ENCODE measurements at places on chromosomes 13 and 19.

DNA sequence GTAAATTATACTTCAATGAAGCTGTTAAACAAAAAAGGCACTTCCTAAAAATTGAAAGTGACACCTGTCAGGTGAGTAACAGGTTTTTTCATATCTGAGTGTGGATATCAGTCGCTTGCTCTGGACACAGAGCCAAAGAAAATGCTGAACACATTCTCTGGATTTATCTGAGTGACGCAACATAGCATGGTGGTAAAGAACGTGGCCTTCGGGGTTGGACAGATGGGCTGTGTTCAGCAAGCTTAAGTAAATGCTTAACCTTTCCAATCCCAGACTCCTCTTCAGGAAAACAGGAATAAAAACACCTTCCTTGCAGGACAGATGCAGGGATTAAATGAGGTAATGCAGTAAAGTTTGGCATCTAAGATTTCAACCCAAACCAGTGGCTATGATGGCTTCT, 132.0 kb downstream of the FOXO1 start:
- DNase-seq, result no peak

- no peak for DNase-seq
Measured at GRCh38 chr19:30806311-30806710, 434.1 kb downstream of the ZNF536 start.

DNA sequence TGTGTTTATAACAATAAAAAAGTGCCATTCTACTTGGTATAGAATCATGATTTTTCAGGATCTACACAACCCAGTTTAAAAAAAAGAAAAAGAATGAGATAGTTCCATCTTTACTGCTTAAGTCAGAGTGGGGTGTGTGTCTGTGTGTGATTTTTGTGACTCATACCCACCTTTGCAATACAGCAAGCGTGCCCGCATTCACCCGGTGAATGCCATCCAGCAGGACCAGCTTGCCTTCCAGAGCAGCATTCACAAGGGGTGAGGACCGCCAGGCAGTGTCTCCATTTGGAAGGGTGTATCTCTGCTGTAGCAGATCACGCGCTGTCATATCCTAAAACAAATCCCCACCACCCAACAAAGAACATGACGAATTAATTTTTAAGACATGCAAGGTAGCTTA, 127.7 kb downstream of the VWA8 start:
- DNase-seq, result no peak

DNA sequence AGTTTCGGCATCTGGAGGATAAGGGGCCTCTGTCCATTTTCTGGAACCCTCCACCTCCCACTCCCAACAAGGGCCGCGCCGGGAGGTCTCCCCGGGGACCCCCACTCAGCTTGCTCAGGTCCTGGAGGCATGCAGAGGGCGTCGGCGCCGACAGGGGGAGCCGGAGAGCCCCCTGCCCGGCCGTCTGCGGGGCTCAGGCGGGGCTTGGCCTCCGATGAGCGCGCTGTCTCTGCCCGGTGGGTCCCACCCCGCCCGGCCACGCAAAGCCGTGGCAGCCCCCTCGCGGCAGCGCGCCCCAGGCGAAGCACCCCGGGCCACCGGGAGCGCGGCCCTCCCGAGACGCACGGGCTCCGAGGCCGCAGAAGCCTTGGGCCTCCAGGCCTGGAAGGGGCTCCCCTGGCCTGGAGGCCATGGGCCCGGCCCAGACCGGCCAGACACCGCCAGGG, 149.7 kb upstream of the ZNF536 start:
- DNase-seq, result no peak

DNA sequence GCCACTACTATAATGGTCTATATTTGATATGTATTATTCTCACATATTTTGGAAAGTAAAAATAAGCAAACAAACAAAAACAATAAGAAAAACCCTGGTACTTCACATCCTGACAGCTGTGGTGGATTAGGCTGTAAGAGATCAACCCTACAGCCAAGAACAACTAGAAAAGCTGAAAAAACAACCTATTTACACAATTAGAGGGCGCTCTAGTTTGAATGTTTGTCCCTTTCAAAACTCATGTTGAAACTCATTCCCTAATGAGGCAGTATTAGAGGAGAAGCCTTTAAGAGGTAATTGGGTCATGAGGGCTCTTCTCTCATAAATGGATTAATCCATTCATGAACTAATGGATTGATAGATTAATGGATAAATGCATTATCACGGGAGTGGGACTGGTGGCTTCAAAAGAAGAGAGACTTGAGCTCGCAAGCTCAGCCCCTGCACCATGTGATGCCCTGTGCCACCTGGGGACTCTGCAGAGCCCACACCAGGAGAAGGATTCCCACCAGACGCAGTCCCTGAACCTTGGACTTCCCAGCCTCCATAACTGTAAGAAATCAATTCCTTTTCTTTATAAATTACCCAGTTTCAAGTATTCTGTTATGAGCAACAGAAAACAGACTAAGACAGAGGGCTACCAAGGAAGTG, 733.9 kb upstream of the ARGLU1 start:
- DNase-seq, result no peak

GRCh38 chr13:26749285-26749684, 11.3 kb downstream of the GPR12 start:
- DNase-seq, result no peak

DNA sequence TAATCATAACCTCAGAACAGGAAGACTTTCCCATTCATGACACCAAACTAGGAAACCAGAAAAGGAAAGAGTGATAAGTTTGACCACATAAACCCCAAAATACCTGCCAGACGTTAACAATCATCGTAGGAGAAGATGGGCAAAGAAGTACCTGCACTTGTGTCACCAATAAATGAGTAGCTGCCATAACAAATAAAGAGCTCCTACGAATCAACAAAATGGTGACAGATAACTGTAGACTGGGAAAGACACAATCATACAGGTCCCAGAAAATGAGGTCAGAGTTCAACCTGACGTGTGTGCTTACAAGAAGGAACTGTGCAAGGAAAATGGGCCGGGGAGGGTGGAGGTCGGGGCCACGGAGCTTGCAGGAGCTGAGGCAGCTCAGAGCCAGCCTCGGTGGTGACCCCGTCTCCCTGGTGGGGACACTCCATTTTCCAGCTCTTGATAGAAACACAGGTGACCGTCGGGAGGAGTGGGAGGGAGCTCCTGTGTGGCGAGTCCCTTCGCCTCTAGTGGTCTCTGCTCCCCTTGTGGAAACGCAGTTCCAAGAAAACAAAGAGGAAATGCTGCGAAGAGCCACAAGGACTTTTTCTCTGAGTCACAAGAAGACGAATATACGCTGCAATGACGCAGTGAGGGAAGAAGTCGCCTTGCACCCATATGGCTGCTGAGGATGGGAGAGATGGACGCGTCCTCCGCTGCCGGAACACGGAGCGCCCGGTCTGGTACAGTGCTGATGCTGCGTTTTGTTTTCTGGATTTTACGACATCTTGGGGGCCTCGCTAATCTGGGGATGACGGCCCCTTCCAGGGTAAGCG, 9.5 kb downstream of the PIP5K1C start:
- DNase-seq, result no peak

DNA sequence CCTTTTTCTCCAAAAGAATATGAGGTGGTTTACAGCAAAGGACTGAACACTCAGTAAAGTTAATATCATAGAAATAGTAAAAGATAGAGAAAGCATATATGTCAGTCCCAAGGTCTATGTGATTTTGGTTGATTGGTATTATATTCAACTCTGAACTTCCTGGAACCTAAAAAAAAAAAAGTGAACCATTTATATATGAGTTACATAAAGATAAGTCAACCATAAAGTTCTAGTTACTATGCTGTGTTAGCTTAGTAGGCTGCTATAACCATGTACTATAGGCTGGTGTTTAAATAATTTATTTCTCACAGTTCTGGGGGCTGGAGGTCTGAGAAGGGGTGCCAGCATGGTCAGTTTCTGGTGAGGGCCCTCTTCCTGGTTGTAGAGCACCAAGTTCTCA, 475.6 kb downstream of the KLF12 start:
- DNase-seq, result no peak

DNA sequence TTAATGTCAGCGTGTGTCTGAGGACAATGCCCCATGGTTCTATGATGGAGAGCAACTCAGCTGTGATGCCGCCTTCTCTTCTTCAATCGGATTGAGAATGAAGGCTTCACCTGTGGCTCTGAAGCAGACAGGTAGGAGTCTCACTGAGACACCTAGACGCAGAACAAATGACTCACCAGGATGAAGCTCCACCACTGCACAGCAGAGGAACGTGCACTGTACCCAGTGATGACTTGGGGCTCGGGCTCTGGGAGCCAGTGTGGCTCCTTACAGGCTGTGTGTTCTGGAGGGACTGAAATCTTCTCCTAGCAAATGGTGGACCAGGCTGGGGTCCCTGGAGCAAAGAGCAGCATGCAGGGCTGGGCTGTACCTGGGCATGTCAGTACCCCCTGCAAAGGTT, 44.0 kb downstream of the CCDC70 start:
- no peak for DNase-seq

DNA sequence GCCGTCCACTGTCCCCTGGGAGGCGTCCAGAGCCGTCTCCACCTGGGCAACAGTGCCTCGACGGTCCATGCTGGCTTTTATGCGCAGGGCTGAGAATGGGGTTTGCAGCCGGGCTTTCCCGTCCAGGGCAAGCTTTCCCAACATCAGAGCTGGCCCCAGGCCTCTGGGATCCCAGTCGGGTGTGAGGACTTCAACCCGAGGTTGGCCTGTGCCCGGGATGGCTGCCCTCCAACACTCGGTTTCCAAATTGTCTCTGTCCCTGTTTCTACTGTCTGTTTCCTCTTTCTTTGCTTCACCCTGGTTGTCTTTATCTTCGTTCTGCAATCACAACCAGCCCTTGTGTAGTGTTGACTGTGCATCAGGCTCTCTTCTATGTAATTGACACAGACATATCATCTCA, at the start of gene IFNL4:
TSS of gene IFNL4 (minus strand) at position 51 of the 400 bp plus-strand sequence.
- DNase-seq, result no peak

- DNase-seq, result peak; percentile 71
Measured at GRCh38 chr19:44356383-44357111, at the start of gene ZNF112. ZNF112 (minus strand) TSS chr19:44356680; CDS start chr19:44340539, 16,141 bp downstream.

DNA sequence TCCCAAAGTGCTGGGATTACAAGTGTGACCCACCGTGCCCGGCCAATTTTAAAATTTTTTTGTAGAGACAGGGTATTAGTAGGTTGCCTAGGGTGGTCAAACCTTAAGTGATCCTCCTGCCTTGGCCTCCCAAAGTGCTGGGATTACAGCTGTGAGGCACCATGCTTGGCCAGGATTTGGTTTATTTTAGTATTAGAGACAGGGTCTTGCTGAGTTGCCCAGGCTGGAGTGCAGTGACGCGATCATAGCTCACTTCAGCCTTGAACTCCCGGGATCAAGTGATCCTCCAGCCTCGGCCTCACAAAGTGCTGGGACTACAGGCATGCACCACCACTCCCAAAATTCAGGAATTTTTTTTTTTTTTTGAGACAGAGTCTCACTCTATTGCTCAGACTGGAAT, 5.4 kb upstream of the ZNF414 start:
- no peak for DNase-seq

DNA sequence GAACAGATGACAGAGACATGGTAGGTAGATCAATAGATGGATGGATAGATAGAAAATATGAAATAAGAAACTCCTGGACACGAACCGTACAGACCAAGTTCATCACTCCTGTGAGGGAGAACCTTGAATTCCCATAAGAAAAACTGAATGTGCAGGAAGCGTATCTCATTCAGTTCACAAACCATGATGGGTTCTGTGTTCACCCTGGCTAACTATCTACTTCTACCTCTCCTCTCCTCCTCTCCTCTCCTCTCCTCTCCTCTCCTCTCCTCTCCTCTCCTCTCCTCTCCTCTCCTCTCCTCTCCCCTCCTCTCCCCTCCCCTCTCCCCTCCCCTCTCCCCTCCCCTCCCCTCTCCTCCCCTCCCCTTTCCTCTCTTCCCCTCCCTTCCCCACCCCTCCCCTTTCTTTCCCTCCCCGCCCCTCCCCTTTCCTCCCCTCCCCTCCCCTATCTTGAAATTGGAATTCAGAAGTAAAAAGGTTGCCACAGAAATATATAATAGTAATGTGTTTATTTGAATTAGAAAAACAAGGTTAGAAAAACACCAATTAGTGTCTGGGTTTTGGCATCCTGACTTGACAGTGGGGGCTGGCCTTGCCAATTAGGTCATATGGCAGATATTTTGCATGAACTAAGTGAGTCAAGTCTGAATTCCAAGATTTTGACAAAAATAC, 75.9 kb downstream of the ANKRD10 start:
- DNase-seq, result no peak

GRCh38 chr13:23758798-23759527, 130.2 kb downstream of the MIPEP start:
- no peak for DNase-seq

DNA sequence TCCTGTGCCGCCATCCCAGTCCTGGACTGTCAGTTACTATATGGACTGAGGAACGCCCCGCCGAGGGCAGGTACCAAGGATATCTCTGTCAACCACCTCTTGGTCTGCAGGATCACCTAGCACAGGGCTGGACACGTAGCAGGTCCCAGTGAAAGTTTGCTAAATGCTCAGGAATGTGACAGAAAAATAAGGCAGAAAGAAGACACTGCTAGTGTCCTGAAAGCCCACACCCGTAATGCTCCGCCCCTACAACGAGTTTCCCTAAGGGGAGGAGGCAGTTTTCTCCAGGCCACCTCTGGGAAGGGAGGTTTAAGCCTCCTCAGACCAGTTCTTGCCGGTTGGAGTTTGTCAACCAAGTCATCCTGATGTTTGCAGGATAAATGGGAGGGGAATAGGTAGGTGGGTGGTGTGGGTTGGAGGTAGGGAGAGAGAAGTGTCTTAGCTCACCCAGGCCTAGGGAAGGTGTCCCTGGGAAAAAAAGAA, 1.7 kb upstream of the SERTAD3 start:
- no peak for DNase-seq

- no peak for DNase-seq
Measured at GRCh38 chr13:99442273-99442895, 58.9 kb upstream of the TM9SF2 start.

DNA sequence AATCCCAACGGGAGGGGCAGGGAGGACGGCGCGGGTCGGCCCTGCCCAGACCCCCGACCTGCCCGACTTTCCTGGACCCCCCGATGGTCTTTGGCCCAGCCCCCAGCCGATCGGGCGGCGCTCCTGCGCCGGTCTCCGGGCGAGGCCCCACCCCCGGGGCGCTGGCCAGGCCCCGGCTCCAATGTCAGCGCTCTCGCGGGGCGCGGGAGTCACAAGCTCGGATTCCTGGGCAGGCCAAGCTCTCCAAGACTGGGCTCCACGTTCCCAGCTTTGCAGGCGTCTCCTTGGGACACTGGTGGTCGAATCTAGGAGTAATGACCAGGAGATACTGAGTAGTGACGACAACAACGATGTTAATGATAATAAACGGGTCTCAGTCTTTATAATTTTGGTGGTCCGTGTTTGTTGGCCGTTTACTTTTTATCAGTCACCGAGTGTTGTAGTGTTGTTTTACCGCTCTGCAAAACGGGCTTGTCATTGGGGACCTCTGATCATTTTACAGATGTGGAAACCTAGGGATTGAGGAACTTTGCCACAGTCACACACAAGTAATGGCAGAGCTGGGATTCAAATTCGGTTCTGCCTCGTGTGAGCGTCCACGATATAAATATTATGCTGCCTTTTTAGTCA, 545 bp downstream of the RAD23A start:
- DNase-seq, result no peak

GRCh38 chr19:15373644-15374043, 5.9 kb downstream of the AKAP8 start:
- DNase-seq, result no peak
